Urinary bladder (tissue), 4 donors: ENCODE measurements at places on chromosomes 5 and 9. TPM values are rescaled to one million over a fixed set of nuclear protein-coding genes. Genes with fewer than 3 reads are reported as not detected.

- no peak for DNase-seq
Observed at GRCh38 chr5:139474890-139475791, 4.3 kb downstream of the SMIM33 start.

DNA sequence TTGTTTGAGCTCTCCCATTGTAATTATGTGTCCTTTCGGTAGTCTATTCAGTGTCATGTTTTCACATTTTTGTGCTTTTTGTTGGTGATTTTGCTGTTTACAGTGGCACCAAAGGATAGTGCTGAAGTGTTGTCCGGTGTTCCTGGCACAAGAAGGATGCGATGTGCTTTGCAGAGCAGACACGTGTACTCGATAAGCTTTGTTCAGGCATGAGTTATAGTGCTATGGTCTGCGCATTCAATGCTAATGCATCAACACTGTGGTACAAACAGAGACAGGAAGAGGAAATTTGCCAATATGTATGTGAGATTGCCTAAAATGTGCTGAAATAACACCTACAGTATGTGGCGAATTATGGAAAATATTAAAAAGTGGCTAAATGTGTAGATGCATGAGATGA lies 913.4 kb upstream of the ACO1 start:
- no peak for DNase-seq

- no peak for DNase-seq
Observed at GRCh38 chr9:22148876-22149637, 140.0 kb upstream of the CDKN2B start.

DNA sequence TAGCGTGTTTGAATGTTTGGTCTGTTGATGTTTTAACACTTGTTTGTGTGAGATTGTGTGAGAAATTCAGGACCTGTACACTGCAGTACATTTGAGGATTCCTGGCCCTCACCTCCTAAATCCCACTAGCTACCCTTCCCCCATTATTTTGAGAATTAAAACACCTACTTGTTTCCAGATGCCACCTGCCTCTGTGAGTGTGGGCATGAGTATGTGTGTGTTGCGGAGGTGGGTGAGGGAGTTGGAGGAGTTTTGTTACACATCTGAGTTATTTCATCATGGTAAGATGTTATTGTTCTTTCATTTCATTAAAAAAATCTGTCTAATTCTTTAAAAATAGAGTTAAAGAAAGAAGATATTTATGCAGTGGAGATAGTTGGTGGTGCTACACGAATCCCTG lies 36.3 kb downstream of the HSPA4 start:
- no peak for DNase-seq

DNA sequence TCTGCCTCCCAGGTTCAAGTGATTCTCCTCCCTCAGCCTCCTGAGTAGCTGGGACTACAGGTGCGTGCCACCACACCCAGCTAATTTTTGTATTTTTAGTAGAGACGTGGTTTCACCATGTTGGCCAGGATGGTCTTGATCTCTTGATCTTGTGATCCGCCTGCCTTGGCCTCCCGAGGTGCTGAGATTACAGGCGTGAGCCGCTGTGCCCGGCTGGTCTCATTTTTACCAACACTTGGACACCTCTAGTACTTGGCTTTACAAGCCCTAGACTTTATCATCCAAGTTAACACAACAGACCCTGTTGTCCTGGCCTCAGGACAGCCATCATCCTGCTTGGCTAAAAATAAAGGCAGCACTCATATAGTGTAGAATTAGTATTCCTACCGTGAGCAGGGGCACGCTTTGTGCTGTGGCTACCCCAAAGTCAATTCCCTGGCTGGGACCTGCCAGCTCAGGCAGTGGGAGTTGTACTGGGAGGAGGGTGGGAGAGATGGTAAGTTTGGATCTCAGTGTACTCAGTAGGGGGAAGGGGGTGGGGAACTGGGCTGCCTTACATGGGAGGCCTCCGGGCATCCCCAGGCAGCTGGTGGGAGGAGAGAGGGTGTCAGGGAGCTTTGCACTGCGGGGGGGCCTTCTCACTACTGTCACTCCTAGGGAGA lies 6.6 kb downstream of the PDZD2 start:
- no peak for DNase-seq

DNA sequence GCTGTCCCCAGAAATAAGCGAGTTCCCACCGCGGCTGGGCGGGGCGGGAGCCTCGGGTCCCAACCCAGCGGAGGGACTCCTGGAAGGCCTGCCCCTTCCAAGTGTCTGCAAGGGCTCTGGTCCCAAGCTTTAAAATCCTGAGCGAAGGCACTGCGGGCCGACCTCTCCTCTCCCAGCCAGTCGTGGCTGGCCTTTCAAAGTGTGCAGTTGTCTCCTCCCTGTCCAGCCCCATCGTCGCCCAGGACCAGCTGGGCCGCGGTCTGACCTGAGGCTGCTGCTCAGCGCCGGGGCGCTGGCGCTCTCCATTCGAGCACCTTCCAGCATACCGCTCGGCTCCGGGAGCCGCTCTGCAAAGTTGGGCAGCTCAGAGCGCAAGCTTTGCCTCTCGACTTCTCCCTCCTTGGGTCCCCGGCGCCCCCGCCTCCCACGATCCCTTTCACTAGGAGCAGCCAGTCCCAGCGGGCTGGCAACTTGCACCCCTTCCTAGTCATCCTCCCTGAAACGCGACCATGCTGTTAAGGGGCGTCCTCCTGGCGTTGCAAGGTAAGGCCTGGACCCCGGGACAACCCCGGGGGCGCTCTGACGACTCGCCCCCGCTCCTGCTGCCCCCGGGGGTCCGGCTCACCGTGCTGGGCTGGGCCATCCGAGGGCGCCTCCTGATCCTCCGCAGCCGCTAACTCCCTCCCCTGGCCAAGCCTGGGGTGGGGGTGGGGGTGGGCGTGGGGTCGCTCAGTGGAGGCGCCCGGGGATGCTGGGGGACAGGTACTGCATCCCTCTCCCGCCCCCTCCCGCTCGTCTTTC lies at the start of gene MAMDC2:
MAMDC2 (plus strand) TSS at position 160 of the 801 bp plus-strand sequence; CDS start at position 510, 350 bp downstream.
- DNase-seq = no peak

DNA sequence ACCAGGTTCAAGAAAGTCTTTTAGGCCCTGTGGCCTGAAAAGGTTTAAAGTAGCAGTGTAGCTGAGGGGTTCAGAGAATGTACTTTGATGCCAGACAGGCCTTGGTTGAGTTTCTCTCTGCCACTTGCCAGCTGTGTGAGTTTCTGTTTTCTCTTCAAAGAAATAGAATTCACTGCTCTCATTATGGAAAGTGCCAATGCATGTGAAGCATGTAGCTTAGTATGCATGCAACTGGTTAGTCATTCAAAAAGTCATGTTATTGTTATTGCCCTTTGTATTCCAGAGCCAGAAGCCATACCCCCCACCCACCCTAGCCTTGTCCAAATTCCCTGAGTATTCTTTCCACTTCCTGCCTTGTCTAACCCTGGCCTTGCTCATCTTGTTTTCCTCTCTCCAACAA lies 101.7 kb downstream of the ADRB2 start:
- no peak for DNase-seq

GRCh38 chr5:59354274-59354673 lies 539.3 kb downstream of the PDE4D start:
- DNase-seq = no peak

DNA sequence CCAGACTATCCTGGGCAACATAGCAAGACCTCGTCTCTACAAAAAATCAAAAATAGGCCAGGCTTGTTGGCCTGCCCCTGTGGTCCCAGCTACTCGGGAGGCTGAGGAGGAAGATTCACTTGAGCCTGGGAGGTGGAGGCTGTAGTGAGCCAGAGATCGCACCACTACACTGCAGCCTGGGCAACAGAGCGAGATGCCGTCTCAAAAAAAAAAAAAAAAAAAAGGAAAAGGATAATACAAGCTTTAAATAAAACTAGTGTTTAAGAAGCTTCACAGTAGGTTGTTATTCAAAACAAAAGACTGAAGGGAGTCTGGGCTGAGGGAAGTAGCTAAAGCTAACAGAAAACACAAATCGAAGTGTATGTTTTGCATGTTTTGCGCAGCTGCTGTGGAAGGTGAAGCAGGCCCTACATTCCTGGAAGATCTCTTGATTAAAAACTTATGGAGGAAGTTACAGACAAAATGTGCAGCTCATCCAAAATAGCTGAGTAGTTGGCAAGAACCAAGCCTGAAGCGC lies 581 bp upstream of the C9orf40 start:
- no peak for DNase-seq

DNA sequence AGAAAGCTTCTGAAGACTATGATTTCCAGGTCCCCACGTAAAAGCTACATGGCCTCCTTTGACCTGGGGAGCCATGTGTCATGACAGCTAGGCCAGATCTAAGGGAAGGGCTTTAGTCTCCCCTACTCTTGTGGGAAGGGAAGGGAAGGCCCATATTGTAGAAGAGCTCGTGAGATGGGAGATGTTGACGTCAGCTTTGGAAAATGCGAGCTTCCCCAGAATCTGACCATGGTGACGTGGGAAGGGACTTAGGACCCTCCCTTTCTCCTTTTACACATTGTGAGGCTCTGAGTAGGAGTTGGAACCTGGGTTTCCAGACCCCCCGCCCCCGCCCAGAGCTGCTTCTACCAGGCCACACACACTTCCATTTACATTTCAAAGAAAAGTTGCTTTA lies 165.5 kb downstream of the SYK start:
- no peak for DNase-seq

GRCh38 chr5:128343168-128343567 lies 194.9 kb downstream of the FBN2 start:
- DNase-seq = no peak

DNA sequence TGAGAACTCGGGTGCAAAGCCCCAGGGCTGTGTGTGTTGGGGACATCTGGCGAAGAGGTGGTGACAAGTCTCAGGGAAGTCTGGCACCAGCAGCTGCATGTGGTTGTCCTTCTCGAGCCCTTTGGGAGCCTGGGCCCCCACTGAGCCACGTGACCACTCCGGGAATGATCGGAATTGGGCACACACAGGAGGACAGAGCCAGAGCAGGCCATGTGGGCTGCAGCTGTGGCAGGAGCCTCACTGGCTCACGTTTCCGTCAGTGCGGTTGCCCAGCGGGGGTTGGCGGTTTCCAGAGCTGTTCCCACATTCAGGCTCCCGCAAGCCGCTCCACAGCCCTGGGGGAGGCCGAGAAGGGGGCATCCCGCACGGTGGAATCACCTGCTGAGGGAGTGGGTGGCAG lies 6.8 kb upstream of the CEL start:
- DNase-seq = no peak

- DNase-seq = no peak
Observed at GRCh38 chr5:144468571-144468970, 297.9 kb downstream of the KCTD16 start.

GRCh38 chr5:71770381-71770780 lies 51.3 kb downstream of the CARTPT start:
- no peak for DNase-seq

DNA sequence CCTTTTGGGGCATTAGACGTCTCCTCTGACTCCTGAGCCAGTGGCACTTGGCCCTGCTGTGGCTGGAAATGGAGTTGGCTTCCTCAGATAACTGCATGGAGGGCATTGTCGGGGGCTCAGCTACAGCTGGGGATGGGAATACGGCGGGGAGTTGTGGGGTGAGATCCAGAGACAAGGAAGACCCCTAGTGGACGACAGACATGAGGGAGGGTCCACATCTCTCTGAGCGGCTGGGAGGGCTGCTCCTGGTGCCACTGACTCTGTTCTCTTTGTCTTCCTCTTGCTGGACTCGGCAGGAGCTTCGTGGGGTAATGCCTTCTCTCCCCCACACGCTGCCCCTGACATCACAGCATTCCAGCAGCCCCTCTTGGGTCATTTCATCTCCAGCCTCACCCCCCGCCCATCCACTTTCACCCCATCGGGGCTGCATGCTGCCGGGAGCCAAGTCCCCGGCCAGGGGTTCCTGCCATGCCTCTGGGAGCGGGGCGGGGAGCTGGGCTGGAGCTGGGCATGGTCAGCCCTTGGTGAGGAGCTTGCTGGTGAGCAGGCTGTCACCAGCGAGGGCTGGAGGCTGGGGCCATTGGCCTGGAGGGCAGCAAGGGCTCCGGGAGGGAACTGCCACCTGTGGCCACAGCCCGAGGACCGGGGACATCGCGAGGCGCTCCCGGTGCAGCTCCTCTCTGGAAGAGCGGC lies 172.3 kb downstream of the CACNA1B start:
- DNase-seq = no peak

GRCh38 chr5:53965459-53965858 lies 344.9 kb downstream of the ARL15 start:
- no peak for DNase-seq

The C7 gene
- polyA plus RNA-seq = 609 TPM

The GPR151 gene
- polyA plus RNA-seq = not detected

The SLCO4C1 gene
- polyA plus RNA-seq = 0.04 TPM

The ADAMTSL2 gene
- polyA plus RNA-seq = 8.9 TPM
